Hepatocyte (in vitro differentiated cells): ENCODE measurements at places on chromosomes 13 and 19. TPM values are rescaled to one million over a fixed set of nuclear protein-coding genes. Genes with fewer than 3 reads are reported as not detected.

TINCR gene
- polyA plus RNA-seq: 2.4 and 4.9 TPM in 2 replicates

ZNF229 gene
- 6.4 and 6.6 TPM in 2 replicates for polyA plus RNA-seq

STOML3 gene
- polyA plus RNA-seq: not detected in 2 replicates

COLGALT1 gene
- 54.9 and 58.9 TPM in 2 replicates for polyA plus RNA-seq

FREM2 gene
- polyA plus RNA-seq: 2.2 and 2.3 TPM in 2 replicates

DNA sequence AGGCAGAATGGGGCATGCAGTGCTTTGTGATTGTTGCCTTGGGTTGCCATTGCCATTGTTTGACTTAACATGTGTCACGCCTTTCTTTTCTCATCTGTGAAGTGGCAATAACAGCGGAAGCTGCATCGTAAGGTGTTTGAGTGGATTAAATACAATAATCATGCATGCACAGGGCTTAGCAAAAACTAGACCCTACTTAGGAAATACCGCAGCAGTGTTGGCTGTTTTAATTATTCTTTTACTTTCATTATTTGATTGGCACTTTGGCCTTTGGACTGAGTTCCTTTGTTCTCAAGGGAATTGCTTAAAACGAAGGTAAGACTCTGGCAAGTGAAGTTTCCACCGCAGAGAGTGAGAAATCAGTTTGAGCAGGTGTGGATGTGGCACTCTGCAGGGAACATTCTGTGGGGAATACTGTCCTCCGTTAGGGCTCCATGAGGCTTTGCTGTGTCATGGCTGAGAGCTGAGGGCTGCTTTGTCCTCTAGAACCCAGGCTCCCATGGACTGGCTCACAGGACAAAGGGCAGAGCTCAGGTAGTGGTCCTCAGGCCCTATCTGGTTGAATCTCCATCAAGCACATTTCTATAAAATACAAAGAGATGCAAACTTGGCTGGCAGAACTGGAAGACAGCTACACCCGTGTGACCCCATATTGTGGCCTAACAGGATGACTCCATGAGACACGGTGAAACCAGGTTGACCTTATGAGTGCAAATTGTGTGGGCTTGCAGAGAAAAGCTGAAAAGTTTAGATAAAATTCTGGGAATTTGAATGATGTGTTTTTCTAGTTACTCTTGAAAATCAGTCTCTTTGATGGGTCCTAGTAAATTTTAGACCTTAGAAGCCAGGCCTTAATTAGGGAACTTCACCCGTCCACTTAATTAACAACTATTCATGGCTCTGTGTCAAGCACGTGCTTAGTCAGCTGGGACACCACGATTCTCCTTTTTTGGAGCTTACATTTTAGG lies 407.2 kb downstream of the KCNRG start:
- H3K27me3 ChIP-seq: no peaks in the 10 kb centered on the region
- H3K36me3 ChIP-seq: no peaks in the 10 kb centered on the region
- no peak overlapping the region for H3K27ac ChIP-seq
- DNase-seq: no peak
- H3K4me1 ChIP-seq: peaks cover 8% of the 10 kb centered on the region

DNA sequence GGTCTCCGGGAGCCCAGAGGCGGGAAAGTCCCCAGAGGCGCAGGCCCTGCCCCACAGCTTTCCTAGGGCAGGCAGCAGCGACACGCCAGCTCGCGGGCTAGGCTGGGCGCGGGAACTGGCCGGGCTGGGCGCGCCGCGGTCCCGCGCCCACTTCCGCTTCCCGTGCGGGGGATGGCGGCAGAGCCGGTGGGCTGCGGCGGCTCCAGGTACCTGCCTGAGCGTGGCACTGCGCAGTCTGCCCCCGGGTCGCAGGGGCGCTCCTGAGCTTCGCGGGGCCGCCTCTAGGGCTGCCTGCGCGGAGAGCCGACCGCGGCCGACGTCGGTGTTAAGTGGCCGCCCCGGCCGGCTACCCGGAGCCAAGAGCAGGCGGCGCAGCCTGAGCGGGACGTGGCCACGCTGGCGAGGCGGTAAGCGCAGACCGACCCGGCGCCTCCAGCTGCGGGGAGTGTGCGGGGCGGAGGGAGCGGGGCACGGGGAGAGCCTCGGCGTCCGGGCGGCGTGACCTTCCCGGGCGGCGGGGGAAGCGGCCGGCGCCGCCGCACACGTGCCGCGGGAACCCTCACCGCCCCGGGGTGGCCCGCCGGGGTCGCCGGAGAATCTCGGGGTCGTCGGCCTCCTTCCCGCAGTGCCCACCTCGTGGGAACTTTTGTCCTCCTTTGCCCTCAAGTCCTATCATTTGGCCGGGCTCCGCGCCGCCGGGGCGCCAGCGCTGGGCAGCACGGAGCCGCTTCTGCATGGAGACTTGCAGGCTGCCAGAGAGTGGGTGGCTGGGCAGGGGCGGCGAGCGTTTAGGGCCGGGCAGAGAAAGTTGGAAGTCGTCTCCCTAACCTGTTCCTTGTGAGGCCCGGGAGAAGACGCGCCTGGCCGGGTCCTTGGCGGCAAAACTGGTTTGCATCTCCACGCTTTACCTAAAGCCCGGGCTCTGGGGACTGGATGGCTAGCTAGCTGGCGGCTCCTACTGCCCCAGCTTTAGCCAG lies 31.4 kb upstream of the MPHOSPH8 start:
- H3K27me3 ChIP-seq: peaks cover 6% of the 10 kb centered on the region
- peaks cover 3% of the 10 kb centered on the region for H3K4me1 ChIP-seq
- peak overlapping the region; percentile 52 for H3K4me3 ChIP-seq
- H3K36me3 ChIP-seq: no peaks in the 10 kb centered on the region
- H3K27ac ChIP-seq: no peak overlapping the region

- no peaks in the 10 kb centered on the region for H3K27me3 ChIP-seq
- no peaks in the 10 kb centered on the region for H3K4me1 ChIP-seq
- H3K36me3 ChIP-seq: no peaks in the 10 kb centered on the region
- no peak for DNase-seq
- H3K27ac ChIP-seq: no peak overlapping the region
- H3K4me3 ChIP-seq: no peak overlapping the region
Observed at GRCh38 chr13:78045916-78046315, 127.3 kb upstream of the EDNRB start.

DNA sequence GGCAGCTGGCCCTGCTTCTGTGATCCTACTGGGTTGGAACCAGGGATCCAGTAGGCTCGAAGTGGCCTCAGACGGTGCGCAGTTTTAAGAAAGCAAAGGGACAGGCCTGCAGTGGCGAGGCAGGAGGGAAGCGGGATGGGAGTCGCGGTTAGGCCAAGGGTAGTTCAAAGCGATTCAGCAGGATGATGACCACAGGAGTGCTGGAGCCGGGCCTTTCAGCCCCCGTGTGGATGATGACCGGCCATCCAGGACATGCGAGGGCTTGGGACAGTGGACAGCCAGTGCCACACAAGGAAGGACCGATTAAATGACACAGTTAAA lies 854 bp downstream of the RNASEH2B start:
- no peaks in the 10 kb centered on the region for H3K27me3 ChIP-seq
- peak overlapping the region; percentile 97 for H3K4me3 ChIP-seq
- no peak for DNase-seq
- peaks cover 23% of the 10 kb centered on the region for H3K4me1 ChIP-seq
- no peaks in the 10 kb centered on the region for H3K36me3 ChIP-seq
- H3K27ac ChIP-seq: peak overlapping the region; percentile 95

GRCh38 chr13:43770871-43771270 lies 15.9 kb downstream of the ENOX1 start:
- no peaks in the 10 kb centered on the region for H3K36me3 ChIP-seq
- no peak for DNase-seq
- no peak overlapping the region for H3K4me3 ChIP-seq
- no peaks in the 10 kb centered on the region for H3K4me1 ChIP-seq
- H3K27me3 ChIP-seq: no peaks in the 10 kb centered on the region
- no peak overlapping the region for H3K27ac ChIP-seq

- H3K4me1 ChIP-seq: no peaks in the 10 kb centered on the region
- H3K27ac ChIP-seq: no peak overlapping the region
- no peaks in the 10 kb centered on the region for H3K27me3 ChIP-seq
- no peaks in the 10 kb centered on the region for H3K36me3 ChIP-seq
- H3K4me3 ChIP-seq: no peak overlapping the region
Observed at GRCh38 chr19:28641395-28641794, 571.6 kb downstream of the UQCRFS1 start.

- no peaks in the 10 kb centered on the region for H3K4me1 ChIP-seq
- H3K27ac ChIP-seq: peak overlapping the region; percentile 13
- H3K36me3 ChIP-seq: no peaks in the 10 kb centered on the region
Observed at GRCh38 chr13:76014406-76015318, 378.5 kb downstream of the LMO7 start.

DNA sequence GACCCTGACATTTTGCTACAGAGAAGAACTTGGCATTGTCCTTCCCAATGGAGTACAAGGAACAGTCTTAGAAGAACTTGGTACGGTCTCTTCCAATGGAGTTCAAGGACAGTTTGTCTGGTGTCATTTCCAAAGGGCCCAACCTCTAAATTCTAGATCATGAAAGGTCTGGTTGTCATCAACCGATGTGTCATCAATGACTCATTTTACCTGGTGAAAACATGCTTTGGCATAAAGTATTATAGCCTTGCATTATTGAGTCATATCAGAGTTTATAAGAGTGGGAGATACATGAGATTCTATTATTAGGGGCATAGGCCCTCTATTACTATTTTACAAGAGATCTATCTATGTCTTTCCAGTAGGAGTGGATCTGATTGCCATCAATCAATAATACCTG lies 4.3 kb downstream of the CYP2B6 start:
- H3K27me3 ChIP-seq: no peaks in the 10 kb centered on the region
- no peak overlapping the region for H3K4me3 ChIP-seq
- H3K27ac ChIP-seq: no peak overlapping the region
- no peaks in the 10 kb centered on the region for H3K4me1 ChIP-seq

- H3K4me3 ChIP-seq: no peak overlapping the region
- H3K36me3 ChIP-seq: no peaks in the 10 kb centered on the region
- peak; percentile 30 for DNase-seq
- H3K27me3 ChIP-seq: no peaks in the 10 kb centered on the region
Observed at GRCh38 chr13:30978981-30979956, 46.8 kb downstream of the TEX26 start.
